ENCODE measurements at places on chromosomes 13 and 19.

GRCh38 chr19:1882786-1883692 is 2.3 kb downstream of the ABHD17A start:
- DNase-seq, result no peak

- DNase-seq, result no peak
Observed at GRCh38 chr13:49563516-49563915, 21.8 kb downstream of the RCBTB1 start.

GRCh38 chr13:100506600-100507422 is 81.8 kb downstream of the GGACT start:
- DNase-seq, result no peak

DNA sequence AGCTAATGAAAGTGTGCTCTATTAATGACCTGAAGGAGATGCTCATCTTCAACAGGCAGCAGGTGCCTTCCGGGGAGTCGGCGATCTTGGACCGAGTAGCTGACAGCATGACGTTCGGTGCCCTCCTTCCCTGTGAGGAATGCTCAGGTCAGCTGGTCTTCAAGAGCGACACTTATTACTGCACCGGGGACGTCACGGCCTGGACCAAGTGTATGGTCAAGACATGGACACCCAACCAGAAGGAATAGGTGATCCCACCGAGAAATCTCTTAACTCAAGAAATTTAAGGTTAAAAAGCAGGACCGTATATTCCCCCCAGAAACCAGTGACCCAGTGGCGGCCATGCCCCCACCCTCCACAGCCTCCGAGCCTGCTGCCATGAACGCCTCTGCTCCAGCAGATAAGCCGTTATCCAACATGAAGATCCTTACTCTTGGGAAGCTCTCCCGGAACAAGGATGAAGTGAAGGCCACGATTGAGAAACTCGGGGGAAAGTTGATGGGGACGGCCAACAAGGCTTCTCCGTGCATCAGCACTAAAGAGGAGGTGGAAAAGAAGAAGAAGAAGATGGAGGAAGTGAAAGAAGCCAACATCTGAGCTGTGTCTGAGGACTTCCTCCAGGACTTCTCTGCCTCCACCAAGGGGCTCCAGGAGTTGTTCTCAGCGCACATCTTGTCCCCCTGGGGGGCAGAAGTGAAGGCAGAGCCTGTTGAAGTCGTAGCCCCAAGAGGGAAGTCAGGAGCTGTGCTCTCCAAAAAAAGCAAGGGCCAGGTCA is 22.8 kb upstream of the ANKRD10 start:
- no peak for DNase-seq

GRCh38 chr19:5228932-5229777 is 111.5 kb downstream of the PTPRS start:
- DNase-seq, result no peak

- no peak for DNase-seq
Observed at GRCh38 chr13:24875566-24875965, 111.6 kb downstream of the RNF17 start.

DNA sequence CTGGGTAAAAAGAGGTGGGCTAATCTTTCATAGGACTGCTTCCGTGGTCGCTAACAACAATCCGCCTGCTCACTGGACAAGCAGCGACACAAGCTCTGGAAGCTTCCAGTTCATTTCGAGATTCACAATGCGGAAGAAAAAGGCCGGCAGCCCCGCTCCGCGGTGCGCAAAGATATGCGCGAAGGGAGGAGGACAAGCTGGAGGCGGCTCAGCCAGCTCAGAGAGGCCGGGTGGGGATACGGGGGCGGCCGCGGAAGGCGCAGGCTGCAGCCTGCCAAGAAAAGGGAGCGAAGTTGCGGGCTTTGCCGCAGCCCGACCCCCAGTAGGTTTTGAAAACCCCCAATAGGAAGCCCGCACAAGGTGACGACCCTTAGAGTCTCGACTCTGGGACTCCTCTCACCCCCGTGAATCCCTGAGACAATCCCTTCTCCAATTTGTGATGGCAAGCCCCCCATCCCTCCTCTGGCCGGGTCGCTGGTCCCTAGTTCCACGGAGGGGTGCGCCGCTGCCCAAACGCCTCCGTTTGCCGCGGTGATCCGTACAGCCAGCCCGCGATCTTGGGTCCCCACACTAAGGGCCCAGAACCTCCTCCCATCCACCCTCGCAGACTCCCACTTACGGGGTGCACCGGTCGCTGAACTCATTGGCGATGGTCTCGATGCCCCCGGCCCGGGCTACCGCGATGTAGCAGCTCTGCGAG is 697 bp downstream of the HSPH1 start:
- DNase-seq, result peak; percentile 20
